ENCODE measurements at places on chromosomes 1 and 21.
A peak's percentile ranks its signal among the peaks of the same experiment; 100 is the strongest.

- no peak for DNase-seq
Measured at GRCh38 chr1:208599063-208599462, 354.9 kb upstream of the PLXNA2 start.

GRCh38 chr1:48418742-48419141 lies 53.3 kb downstream of the SPATA6 start:
- DNase-seq, result no peak

- no peak for DNase-seq
Measured at GRCh38 chr1:154747740-154748404, 122.2 kb downstream of the KCNN3 start.

DNA sequence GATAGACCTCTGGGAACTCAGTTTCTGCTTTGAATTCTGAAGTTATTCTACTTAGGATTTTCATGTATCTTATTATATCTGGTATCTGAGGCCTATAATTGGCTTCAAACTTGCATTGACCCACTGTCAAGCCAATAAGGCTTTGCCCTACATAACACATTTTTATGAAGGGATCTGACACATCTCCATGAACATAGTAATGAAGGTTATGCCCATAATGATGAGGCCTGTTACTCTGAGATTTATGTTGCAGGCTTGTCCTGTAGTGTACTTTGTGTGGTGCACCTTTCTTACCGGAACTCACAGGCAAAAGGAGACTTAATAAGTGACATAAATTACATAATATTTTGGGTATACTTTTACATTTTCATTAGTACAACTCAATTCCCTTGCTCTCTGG lies 14.1 kb downstream of the RGL1 start:
- no peak for DNase-seq

GRCh38 chr1:234915924-234916675 lies 212.5 kb downstream of the TOMM20 start:
- no peak for DNase-seq

DNA sequence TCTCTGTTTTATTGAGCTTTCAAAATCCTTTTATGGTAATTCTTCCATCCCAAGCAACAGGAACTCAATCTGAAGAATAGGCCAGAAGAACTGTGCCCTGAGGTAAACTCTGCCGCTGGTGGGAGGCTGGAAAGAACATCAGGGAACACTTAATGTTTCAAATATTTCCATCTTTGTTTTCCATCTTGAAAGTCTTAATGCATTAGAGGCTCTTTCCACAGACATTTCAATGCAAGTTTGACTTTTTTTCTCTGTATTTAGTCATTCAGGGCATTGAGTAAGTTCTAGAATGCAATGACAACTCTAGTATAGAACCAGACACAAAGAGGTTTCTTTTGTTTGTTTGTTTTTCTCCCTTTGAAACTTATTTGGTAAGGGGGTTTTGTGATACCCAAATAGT lies 61.5 kb downstream of the KIAA0040 start:
- DNase-seq, result no peak

DNA sequence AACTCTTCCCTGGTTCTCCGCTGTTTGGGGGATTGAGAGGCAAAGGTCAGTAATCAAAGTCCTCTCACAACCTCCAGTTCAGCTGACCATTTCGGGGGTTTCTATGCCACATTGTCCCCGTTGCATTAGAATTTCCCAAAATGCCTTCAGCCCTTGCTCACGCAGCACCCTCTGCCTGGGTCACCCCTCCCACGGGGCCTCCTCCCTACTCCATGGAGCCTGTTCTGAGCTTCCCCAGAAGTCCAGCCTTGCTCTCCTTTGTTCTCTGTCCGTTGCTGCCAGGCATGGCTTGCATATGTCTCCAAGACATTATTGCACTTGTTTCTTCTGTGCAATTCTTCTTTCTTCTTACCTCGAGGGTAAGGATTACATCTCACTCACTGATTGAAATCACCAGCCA lies 16.5 kb downstream of the DMRTB1 start:
- no peak for DNase-seq

- DNase-seq, result no peak
Measured at GRCh38 chr21:38507374-38507942, 9.2 kb upstream of the ERG start.

- no peak for DNase-seq
Measured at GRCh38 chr1:155130272-155131006, 2.8 kb downstream of the EFNA1 start.

GRCh38 chr21:44804762-44805161 lies 3.1 kb upstream of the UBE2G2 start:
- DNase-seq, result no peak

DNA sequence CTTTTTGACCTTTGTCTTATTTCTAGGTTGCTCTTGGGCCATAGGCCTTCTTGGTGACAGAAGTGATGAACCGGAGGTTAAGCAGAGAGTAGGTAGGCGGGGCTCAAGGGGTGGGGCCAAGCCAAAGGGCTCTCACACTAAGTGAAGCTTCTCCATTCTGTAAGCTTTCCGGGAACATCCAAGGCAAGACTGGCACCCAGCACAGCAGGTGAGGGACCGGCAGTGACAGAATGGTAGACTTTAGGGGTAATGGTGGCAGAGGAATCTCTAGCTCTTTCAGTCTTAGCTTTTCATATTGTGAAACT lies at the start of gene TNFAIP8L2:
Gene TNFAIP8L2 (plus strand): TSS at position 135 of the 305 bp plus-strand sequence. CDS start 2,049 bp downstream, outside the sequence.
- no peak for DNase-seq

- no peak for DNase-seq
Measured at GRCh38 chr1:228904222-228904621, 168.9 kb downstream of the RHOU start.

DNA sequence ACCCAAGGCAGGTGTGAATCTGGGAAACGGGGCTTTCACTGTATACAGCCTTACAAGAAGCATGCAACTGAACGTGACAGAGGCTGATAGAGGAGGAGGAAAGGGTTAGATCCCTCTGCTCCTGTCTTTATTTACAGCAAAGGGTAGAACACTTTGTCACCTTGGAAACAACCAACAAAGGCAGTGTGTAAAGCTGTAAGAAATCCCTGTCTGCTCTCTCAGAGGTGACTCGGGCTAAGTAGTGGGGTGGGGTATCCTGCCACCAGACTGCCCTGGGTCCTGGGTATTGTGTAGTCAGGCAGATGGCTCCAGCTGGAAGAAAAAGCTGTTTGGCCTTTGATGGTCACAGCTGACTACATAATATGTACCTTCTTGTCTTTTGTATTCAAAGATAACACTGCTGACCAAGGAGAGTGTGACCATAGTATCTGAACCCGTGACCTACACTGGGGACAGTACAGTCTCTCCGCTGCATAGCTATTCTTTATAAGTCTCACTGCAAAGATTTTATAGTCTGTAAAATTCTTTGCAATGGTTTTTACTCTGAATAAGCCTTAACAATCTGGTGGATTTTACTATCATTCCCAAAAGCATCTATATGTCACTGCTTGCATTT lies 22.1 kb upstream of the POU2F1 start:
- DNase-seq, result no peak

GRCh38 chr1:95778217-95778616 lies 544.2 kb downstream of the RWDD3 start:
- no peak for DNase-seq

- no peak for DNase-seq
Measured at GRCh38 chr1:12581179-12581578, 36.8 kb downstream of the DHRS3 start.

GRCh38 chr1:108533351-108534083 lies 26.4 kb upstream of the EEIG2 start:
- no peak for DNase-seq

DNA sequence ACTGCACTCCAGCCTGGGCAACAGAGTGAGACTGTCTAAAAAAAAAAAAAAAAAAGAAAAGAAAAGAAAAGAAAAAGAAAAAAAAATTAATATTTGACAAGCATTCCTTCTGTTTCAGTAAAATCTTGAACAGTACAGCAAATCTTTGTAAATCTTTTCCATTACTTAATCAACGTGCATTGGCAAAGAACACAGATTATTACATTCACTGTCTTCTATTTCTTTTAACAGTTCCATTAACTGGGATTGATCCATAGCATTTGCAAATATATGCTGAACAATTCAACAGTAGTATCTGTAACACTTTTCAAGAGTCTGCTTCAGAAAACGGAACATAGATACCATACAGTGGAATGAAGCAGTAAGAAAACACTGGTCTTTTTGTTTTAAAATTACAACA lies 9.8 kb downstream of the SAMD13 start:
- DNase-seq, result no peak

- no peak for DNase-seq
Measured at GRCh38 chr1:118028267-118028666, 98.7 kb downstream of the WDR3 start.

DNA sequence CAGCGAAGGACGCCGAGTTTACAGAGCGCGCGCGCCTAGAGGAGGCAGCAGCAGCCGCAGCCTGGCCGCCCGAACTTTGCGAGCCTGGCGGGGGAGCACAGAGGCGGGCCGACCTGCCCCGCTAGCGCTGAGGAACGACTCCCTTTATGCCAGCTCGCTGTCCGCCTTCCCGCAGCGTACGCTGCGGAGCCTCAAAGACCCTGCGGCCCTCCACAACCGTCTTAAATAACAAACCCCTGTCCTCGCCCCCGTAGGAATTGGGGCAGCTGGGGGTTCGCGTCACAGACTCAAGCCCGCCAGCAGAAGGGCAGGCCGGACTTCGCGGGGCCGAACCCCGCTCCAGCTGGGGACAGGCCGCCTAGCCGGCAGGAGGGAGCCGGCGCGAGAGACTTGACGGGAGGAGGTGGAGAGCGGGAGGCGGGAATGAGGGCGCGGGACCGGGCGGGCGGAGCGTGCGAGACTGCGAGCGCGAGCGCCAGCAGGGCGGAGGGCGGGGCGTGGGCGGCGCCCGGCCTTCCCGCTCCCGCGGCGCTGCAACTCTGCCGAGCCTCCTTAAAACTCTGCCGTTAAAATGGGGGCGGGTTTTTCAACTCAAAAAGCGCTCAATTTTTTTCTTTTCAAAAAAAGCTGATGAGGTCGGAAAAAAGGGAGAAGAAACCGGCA lies 1.8 kb upstream of the CDKN2C start:
- DNase-seq, result peak; percentile 91

- no peak for DNase-seq
Measured at GRCh38 chr1:13583595-13583965, at the start of gene PDPN. PDPN (plus strand) TSS chr1:13583832; CDS start chr1:13584034, 202 bp downstream.

DNA sequence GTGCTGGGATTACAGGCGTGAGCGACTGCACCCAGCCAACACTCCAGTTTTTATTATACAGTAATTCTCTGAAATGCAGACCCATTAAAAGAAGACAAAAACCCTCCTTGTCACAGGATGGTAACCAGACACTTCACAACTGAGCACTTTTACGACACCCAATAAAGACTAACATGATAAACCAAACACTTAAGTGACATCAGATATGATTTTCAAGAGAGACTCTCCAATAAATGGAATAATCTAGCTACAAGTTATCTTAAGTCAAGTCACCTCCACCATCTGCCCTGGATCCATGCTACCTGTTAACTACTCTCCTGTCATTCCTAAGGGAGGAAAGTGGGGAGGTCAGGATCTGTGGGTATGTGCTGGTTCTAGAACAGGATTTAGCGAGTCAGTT lies 5.6 kb downstream of the GNG12 start:
- no peak for DNase-seq

DNA sequence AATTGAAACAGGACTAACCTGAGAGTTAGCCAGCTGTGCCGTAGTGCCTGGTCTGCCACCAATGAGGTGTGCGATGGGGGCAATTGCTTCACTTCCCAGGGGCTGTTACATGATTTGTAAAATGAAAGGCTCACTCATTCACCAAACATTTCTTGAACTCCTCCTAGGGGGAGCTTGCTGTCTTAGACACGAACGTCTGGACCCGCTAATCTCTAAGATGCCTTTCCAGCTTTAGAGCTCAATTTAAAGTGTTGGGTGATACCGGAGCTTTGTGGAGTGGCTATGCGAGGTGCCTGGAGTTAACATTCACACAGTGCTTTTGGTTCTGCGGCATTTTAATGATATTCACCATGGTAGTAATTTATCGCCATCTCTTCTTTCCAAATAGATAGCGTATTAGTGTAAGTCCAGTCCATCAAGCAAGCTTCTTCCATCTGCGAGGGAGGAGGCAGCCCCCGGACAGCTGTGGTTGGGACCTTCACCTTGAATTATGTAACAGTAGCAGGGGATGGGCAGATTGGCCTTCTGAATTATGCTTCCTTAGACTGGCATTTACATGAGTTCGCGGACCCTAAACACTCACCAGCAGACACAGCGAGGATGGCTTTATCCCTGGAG lies 179.9 kb downstream of the ADSS2 start:
- no peak for DNase-seq

- DNase-seq, result no peak
Measured at GRCh38 chr1:212463565-212464285, 31.0 kb downstream of the NENF start.

GRCh38 chr1:179001451-179001850 lies 24.2 kb upstream of the FAM20B start:
- no peak for DNase-seq

- DNase-seq, result no peak
Measured at GRCh38 chr21:38912789-38913119, 107.0 kb downstream of the ETS2 start.

DNA sequence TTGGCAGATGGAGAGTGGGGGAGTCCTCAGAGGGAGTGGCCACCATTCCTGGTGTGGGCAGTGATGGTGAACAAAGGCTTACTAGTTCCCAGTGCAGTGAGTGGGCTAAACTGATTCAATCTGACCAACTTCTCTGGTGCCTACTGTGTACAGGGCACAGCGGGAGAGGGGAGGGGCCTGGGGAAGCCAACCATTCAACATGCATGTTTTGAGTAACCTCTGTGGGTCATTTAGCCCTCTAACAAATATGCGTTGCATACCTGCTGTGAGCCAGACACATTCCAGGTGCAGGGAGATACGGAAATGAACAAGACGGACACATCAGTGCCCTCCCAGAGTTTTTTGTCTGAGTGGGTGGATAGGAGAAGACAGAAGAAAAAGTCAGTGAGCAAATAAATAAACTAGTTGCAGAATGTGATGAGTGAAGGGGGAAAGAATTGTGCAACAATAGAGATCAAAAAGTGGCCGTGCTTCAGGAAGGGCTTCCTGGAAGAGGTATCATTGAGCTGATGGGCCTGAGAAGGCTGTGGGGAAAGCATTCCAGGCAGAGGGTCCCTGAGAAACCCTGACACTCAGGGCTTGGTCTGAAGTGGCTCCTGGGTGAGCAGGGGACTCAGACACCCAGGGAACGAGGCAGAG lies 78.8 kb downstream of the EPHB2 start:
- DNase-seq, result no peak

GRCh38 chr21:39121600-39122355 lies 61.5 kb downstream of the PSMG1 start:
- no peak for DNase-seq

- no peak for DNase-seq
Measured at GRCh38 chr1:203888807-203889251, 27.4 kb downstream of the SNRPE start.

GRCh38 chr1:155178441-155179111 lies 4.9 kb downstream of the TRIM46 start:
- DNase-seq, result no peak

DNA sequence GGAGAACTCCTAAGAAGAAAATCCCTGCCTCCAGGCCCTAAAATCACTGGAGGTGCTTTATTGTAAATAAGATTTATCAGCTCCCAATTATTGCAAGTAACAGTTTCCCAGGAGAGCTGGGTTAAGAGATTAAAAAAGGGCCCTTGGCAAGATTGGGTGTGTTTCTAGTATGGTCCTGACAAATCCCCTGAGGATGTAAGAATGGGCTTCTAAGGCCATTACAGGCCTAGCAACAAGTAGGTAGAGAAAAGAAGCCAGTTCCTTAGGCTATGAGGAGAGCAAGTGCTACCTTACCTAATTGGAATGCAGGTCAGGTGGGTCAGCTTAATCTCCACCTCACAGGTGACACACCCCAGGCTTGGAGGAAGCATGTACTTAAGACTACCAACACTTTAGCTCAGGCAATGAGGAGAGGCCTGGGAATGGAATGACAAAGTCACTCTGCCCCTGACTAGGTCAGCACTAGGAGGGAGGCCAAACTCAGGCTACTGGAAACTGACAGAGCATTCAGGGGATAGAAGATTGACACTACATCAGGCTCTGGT lies 6.8 kb upstream of the OTUD7B start:
- no peak for DNase-seq

Measured in putamen (tissue), 1 donor.